Suprapubic skin (tissue), 4 donors: ENCODE measurements at places on chromosomes 11 and 22.

DNA sequence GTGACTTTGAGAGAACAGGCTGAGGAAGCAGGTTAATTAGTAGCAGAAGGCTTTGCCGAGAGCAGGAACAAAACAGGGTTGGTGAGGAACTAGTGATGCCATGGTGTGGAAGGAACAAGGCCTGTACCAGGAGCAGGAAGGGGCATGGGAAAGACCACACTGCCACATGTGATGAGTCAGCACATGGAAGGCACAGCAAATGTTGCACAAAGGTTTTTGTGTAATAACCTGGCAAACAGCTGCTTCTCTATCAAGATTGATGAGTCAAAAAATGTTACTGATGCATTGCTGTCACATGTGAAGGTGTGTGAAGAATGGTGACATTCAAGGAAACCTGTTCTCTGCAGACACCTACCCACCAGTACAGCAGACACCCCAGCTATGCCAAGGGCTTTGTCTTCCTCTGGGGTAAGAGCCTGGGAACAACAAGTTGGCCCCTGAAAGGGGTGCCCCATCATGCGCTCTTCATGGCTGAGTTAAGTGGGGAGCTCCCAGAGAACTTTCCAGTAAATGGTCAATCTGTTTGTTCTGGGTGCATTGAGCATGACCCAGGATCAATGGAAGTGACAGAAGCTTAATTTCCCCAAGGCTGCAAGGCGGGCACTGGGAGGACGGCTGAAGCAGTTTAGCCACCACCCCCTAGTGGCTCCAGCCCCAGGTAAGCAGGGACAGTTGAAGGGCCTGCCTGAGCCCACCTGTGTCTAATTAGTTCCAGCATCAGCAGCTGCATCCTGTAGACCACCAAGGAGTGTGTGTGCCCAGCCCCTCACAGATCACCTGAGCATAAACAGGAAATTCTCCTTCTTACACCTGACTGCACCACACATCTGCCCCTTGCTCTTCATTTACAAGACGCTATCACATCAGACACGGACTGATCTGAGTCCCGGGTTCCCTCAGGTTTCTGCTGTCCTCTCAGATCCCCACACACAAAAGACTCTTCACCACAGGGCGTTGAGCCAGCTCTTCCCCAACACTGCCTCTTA is 47.6 kb downstream of the GGTLC2 start:
- DNase-seq = no peak

DNA sequence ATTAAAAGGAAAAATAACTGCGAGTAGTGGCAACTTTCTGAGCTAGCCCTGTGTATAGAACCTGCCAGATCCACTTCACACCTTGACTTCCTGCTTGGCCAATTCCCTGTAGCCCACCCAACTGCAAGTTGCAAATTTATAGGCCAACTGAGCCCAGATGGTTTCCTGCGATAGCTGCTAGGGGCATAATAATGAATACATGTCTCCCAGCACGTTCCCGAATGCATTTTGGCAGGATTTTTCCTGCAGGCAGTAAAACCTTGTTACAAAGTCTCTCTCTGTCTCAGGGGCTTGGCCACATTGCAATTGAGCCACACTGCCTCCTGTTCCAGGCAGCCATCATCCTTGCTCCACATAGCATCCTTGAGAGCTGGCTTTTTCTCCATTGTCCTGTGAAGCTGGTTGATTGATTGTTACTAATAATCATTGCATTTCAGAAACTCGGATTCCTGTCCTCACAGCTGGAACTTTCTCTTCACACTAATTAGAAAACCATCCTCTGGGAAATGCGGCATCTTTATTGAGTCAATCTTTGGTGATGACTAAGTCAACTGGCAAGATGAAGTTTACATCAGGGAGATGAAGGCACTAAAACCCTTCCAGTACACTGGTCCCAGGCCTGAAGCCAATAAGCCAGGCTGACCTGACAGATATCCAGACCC is 18.6 kb upstream of the LMO2 start:
- DNase-seq = no peak

- no peak for DNase-seq
Measured at GRCh38 chr11:8186429-8186828, 17.6 kb upstream of the RIC3 start.

DNA sequence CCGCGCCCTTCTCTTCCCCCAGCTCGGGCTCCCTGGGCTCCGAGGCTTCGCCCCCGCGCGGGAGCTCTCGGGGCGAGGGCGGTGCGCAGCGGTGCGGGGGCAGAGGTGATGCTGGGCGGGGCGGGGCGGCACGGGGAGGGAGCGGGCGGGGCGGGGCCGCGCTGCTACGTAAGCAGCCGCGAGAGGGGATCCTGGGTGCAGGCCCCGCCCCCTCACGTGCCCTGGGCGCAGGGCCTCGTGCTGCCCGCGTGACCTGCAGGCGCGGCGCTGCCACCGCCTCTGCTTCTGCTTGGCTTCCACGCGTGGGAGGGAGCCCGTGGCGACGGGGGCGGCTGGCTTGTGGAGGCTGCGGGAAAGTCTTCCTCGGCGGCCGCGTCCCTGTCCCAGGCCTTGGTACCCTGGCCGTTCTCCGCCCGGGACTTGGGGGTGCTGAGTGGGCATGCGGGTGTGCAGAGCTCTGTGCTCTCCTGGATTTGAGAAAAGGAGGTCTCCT is 132.6 kb upstream of the HSD17B12 start:
- no peak for DNase-seq

DNA sequence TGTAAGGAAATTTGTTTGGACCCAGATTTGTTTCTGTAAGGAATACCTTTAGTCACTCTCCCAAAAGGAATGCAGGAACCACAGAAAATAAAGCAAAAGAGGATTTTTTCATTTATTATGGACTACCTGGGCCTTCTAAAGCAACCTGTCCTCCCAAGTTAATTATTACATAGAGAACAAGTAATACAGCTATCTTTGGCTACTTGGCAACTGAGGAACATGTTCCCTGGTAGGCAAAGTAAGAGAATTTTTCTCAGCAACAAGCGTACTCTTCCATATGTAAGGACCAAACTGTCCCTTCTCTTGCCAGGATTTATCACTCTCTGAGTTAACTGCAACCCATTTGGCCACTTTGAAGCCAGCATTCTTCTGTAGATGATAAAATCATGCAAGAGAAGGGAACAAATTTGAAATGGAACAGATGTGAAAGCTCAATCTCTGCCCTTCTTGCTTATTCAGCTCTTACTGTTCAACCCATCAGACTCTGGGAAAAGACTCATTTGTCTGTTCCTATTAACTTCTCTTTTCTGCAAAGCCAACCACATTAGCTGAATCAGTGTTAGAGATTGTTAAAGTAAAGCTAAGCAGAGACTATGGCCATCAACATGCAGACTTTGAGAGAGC is 190.2 kb downstream of the SWAP70 start:
- DNase-seq = no peak

- no peak for DNase-seq
Measured at GRCh38 chr11:121887976-121888557, 227.9 kb downstream of the BLID start.

DNA sequence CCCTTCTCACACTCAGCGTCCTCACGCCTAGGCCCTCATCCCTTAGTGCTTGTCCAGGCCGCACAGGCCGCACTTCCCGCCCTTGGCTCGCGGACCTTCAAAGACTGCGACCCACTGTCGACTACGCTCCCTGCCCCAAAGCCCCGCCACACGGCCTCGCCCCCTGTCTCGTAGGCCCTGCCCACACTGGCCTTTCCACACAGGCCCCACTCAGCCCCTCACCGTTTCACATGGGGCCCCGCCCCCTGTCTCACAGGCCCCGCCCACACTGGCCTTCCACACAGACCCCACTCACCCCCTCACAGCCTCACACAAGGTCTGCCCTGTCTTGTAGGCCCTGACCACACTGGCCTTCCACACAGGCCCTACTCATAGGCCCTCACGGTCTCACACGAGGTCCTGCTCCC is 11.0 kb downstream of the NRXN2 start:
- DNase-seq = no peak

- DNase-seq = peak; percentile 97
Measured at GRCh38 chr11:114162719-114163123, 103.2 kb downstream of the ZBTB16 start.

DNA sequence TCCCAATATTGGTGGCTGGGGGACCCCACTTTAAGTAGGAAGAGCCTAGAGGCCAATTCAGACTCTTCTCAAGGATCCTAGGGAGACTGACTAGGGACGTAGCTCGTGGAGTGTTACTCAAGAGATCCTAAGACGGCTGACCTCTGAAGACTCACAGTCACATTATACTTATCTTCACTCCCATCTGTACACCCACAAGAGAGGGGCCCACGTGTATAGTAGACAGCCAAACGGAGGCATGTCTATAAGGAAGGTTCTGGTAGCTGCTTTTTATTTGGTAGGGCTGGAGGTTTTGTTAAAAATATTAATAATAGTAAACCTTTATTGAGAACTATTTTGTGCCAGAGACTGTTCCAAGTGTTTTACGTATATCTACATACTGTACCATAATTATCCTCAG is 22.9 kb upstream of the APOA1 start:
- DNase-seq = no peak

GRCh38 chr11:117814766-117815261 is 9.7 kb downstream of the FXYD2 start:
- no peak for DNase-seq

DNA sequence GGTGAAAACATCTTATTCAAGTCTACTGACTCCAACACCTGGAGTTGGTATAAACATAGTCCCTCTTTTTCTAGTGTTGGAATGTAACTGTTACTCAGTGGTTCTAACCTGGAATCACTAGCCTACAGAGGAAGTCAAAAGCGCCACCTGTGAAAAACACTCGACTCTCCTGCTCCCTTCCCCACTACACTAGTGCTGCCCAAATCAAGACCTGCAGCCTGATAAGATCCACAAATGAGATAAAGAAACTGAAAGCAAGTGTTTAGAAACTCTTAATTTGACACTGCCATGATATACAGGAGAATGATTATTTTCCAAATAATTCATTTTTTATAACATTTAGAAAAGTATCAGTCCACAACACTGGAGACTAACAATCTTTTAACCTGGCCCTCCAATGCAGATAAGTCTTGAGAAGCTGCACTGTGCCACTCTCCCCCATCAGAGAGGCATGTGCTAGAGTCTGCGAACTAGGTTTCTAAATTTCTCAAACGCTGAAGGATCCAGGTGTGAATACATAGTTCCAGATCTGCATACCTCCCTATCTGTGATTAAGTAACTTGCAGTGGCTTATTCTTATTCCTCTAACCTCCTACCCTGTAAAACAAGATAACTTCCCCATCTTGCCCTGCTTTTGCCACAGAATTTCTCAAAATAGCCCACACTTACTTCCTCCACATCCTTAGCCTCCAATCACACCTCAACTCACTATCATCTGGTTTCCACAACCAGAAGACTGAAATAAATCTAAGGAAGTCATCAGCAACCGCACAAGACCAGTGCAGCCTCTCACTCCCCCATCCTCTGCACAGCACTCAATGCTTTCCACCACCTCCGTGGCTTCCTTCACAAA is 88.1 kb downstream of the RRAS2 start:
- DNase-seq = no peak

GRCh38 chr11:107851704-107852310 is 6.8 kb downstream of the SLC35F2 start:
- DNase-seq = no peak

GRCh38 chr11:6911948-6912347 is 8.9 kb upstream of the OR2D3 start:
- DNase-seq = no peak

DNA sequence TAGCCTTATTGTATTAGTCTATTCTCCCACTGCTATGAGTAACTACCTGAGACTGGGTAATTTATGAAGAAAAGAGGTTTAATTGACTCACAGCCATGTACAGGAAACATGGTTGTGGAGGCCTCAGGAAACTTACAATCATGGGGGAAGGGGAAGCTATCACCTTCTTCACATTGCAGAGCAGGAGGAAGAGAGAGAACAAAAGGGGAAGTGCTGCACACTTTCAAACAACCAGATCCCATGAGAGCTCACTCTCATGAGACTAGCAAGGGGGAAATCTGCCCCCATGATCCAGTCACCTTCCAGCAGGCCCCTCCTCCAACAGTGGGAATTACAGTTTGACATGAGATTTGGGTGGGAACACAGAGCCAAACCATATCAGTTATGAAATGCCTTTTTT is 179.4 kb downstream of the ARHGAP42 start:
- DNase-seq = no peak

DNA sequence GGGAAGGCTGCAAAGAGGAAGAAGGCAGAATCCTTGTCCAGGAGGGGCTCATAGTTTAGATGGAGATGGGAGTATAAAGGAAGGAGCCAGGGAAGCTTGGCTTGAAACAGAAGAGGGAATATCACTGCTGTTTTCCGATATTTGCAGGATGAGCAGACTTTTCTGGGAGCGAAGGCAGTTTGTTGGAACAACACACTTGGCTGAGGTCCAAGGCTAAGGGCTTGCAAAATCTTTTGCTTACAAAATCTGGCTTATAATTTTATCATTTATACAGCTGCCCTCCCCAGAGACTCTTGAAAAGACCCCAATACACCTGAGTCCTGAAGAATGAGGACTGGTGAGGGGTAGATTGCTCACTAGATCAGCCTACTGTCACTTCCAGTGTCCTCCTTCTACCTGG is 174.8 kb downstream of the NELL1 start:
- DNase-seq = no peak

DNA sequence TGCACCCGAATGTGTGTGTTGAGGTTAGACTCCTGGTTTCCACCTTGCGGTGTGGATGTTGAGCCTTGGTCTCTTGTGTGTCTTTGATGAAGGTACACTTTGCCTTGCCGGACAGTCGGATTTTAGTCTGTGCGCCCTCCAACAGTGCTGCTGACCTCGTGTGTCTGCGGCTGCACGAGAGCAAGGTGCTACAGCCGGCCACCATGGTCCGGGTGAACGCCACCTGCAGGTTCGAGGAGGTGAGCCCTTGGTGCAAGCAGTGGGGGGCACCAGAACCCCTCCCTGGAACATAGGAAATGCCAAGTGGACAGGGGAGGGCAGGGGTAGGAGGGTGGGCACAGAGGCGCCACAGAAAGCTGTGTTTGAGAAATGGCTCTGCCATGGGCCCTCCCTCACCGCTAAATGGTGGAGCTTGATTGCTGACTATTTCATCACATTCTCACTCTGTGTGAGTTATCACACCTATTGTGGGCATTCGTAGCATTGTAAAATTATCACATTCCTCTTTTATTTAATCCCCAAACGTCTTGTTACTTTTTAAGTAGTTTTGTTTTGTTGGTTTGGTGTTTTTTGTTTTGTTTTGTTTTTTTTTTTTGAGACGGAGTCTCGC is 26.4 kb upstream of the PANX2 start:
- DNase-seq = peak; percentile 33

GRCh38 chr11:76777305-76777704 is 5.9 kb upstream of the TSKU start:
- no peak for DNase-seq

GRCh38 chr11:2945757-2946287 is 16.6 kb upstream of the PHLDA2 start:
- DNase-seq = no peak

DNA sequence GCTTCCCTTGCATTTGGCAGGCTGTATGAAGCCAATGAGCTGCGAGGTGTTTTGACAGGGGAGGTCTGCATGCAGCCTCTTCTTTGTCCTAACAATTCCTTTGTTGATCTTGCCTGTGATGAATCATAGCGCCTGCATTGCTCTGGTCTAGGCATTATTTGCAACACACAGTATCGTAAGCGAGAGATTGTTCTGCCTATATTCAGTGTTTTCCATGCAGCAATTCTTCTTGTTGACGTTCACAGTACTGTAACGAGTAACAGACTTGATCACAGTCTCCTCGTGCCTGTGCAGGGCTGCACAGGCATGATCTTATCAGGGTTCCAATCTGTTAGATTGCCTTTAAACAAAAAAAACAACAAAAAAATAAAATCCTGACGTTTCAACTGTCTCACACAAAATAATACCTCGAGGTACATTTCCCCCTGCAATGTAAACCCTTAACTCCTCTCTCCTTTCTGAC is 13.9 kb upstream of the ADSL start:
- DNase-seq = no peak

GRCh38 chr11:26150031-26150430 is 181.9 kb upstream of the ANO3 start:
- no peak for DNase-seq
